Stimulated activated CD8-positive, alpha-beta memory T cell treated with anti-CD3 and anti-CD28 coated beads, Interleukin-2, amount 100 ng/mL, for 1 hour (primary cell): ENCODE measurements at places on chromosomes 1 and 21.

DNA sequence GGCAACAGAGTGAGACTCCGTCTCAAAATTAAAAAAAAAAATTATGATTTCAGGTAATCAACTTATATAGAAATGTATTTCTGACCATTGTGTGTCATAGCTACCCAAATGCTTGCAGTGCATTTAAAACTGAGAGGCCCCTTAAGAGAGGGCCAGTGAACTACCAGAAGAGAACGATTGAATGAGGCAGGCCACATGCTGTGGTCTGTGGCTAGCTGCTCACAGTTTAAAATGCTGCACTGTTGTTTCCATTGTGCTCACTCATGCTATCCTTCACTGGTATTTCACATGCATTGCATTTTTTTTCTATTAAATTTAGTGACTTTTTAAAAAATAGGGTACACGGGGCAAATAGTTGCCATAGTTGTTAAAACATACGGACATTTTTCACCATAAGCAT is 26.0 kb downstream of the CHML start:
- no peak for DNase-seq

- DNase-seq = no peak
Observed at GRCh38 chr1:53544728-53545515, 85.7 kb downstream of the DMRTB1 start.

GRCh38 chr1:43225168-43225567 is 44.6 kb upstream of the TMEM125 start:
- DNase-seq = no peak

GRCh38 chr1:184905601-184906322 is 68.5 kb downstream of the NIBAN1 start:
- DNase-seq = no peak

- no peak for DNase-seq
Observed at GRCh38 chr1:159970932-159971342, 16.9 kb upstream of the SLAMF9 start.

- DNase-seq = no peak
Observed at GRCh38 chr1:36481091-36481490, 1.6 kb downstream of the CSF3R start.

DNA sequence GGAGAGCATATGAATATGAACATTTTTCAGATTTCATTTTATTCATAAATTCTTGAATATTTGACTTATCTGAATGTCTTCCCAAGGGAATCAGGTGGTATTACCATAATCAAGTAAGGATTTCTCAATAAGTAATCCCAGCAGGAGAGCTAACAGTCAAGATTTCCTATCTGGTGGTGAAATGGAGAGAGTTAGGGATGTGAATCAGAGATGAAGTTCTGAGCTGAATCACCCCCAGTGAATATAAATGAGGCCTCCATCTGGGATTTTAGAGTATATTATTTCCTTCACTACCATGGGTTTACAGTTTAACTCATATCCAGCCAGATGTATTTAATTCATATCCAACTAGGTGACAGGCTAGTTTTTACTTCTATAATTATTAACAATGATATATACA is 61.5 kb upstream of the RGS2 start:
- no peak for DNase-seq

DNA sequence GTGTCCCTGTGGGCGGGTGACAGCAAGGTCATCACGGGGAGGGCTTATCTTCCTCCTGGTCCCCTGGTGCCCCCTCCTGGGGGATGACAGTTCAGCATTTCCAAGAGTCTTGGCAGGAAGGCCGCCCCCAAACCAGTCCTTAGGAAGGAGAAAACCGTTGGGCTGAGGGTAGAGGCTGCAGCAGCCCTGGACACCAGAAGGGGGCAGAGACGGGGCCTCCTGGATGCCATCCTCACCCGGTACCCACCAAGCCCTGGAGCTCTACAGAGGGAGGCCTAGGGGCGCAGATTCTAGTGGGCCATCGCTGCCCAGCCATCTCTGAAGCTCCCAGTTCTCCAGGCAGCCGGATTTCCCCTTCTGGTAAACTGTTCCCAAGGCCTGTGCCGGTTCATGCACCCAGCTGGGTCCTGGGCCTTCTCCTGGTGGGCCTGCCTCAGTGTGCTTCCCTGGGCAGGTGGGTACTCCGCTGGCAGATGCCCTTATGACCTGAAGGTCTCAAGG is 14.8 kb upstream of the ZNF669 start:
- DNase-seq = no peak

GRCh38 chr1:220992705-220993052 is 113.4 kb downstream of the HLX start:
- DNase-seq = no peak

DNA sequence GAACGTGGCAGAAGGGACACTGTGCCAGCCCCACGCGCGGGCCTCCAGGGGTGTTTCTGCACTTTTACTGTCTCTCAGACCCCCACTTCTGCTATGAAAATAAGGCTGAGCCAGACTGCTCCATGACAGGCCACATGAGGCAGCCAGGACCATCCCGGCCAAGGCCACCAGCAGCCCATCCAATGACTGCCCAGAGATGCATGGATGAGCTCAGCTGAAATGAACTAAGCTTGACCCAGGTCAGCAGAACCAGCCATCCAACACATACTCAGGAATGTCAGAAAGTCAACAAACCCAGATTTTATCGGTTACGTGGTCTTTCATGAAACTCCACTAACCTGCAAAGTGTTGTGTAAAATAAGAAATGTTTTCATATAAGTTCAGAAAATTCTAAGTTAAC is 51.2 kb downstream of the CCDC185 start:
- no peak for DNase-seq

DNA sequence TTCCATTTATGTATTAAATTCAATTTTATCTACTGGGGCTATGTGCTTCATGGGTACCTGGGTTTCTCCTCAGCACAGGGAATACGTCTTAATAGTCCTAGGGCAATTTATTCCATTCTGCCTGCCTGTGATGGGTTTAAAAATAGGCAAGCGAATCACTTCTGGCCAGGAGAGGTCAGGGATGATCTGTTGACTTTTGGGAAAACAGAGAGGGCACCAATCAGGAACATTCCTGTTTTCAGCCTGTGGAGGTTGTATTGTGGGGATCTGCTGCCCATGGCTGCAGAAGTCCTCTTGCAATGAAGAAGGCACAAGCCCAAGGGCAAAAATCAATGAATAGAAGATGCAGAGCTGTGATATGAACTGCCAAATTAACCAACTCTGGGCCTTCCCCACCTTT is 303.1 kb downstream of the CTH start:
- DNase-seq = no peak

DNA sequence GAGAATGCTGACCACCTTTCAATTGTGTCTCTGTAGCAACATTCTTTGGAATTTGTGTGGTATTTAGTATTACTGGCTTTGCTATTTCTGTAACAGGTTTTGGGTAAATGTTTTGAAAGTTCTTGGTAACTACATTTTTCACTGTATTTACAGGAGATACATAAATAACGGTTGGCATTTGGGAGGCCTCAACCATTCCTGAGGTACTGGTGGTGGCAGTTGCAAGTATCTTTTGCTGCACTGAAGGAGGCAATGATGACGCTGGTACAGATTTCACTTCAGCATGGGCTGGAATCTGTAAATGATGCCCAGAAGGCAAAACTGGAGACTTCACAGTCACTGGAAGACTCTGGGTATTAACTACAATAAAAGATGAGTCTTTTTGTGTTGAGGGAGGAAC is 11.7 kb downstream of the LRIF1 start:
- DNase-seq = no peak

DNA sequence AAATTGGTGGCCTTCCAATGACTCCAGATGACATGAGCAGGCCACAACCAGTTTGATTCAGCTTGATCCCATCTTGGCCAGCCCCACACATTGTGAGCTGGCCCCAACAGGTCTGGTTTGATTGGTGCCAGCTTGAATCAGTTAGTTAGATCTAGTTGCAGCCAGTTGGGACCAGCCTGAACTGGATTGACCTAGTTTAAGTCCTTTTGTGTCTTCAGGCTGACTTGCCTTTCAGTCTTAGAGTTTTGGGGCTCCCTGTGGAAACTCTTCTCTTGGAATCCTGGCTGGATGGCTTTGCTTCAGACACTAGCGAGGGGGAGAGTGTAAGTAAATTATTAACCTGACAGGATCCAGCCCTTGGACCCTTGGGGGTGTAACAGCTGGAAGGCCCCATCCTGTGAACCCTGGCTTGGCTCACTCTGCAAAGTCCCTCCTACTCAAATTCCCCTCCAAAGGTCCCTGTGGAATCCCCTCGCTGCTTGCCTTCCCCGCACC is 36.2 kb upstream of the POU3F1 start:
- no peak for DNase-seq

- no peak for DNase-seq
Observed at GRCh38 chr1:203656796-203657747, 30.4 kb downstream of the ATP2B4 start.

- no peak for DNase-seq
Observed at GRCh38 chr21:15291621-15292266, 226.9 kb upstream of the NRIP1 start.

GRCh38 chr1:205565799-205566198 is 61.3 kb downstream of the CDK18 start:
- DNase-seq = no peak

- no peak for DNase-seq
Observed at GRCh38 chr1:6870086-6870485, 84.8 kb downstream of the CAMTA1 start.

DNA sequence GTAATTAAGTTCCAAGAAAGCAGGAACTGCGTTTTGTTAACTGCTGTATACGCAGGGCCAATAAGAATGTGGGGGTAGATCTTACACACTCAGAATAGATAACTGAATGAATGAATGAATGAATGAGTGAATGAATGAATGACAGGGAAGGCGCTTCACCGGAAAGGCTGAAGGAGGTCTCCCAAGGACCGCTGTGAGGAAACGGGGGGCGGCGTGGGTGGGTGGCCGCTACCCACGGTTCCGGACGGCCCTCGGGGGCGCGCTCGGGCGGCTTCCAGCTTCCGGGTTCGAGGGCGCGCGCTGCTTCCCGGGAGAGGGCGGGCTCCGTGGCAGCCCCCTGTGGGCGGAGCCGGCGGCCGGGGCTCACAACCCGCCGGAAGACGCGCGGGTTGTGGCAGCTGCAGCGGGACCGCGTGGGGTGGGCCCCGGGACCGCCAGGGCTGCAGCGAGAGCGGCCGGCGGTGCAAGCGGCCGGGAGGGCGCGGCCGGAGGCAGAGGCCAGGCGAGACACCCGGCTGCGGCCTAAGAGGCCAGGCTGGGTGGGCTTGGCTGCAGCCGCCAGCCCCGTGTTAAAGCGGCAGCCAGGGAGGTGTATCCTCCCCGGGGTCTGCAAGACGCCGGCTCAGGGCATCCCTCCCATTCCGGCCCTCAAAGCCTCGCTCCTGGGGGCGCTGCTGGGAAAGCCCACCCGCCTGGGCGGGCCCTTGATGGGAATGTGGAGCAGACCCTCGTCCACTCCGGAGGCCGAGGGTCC is at the start of gene ZFP69:
TSS of gene ZFP69 (plus strand) at position 367 of the 754 bp plus-strand sequence. CDS start 2,072 bp downstream, outside the sequence.
- DNase-seq = peak; percentile 38

DNA sequence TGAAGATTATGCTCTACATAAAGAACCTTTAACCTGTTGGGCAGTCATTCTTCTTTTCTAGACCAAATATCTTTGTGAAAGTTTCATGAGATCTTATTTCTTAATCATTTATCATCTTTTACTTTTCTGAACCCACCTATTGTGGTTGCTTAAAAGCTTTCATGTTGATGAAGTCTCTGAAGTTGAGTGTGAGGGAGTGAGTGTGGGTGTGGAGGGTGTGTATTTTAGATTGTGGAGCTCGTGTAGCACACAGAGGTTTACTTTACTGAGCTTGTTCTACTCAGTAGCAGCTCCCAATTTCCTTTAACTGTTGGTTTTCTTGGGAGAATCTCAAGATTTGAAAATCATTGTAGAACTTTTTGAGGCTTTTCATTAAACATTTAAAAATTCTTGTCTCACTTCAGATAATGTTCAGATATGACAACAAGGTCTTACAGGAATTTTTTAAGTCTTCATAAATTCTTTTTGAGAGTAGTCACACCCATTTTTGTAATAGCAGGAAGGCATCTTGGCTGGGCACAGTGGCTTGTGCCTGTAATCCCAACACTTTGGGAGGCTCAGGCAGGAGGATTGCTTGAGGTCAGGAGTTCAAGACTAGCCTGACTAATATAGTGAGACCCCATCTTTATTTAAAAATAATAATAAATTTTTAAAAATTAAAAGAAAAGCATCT is 17.0 kb downstream of the SRRM1 start:
- DNase-seq = no peak

- no peak for DNase-seq
Observed at GRCh38 chr1:106889059-106889458, 167.4 kb upstream of the PRMT6 start.

DNA sequence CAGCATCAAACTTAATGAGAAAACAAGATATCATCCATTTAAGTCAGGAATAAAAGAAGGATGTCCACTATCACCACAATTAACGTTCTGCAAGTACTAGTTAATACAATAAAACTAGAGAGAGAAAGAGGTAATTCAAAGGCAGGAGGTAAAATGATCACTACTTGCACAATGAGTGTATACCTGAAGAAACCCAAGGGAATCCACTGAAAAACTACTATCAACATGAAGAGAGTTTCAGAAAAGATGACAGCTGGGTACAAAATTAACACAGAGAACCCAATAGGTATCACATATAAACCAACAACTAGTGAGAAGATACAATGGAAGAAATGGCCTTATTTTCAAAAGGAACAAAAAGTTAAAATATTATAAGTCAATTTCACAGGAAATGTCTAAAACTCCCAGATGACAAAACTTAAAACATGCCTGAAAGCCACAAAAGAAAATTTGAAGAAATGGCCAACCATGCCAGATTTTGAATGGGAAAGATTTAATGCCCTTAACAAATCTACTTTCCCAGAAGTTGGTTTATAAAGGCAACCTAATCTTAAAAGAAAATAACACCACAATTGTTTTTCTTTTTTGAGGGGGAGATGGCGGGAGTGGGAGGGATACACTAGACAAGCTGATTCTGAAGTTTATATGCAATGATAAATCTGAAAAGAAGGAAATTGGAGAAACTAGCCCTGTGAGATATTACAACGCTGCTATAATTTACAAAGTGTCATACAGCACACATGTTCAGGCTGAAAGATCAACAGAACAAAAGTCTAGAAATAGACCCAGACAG is 17.8 kb downstream of the VPS26C start:
- no peak for DNase-seq

DNA sequence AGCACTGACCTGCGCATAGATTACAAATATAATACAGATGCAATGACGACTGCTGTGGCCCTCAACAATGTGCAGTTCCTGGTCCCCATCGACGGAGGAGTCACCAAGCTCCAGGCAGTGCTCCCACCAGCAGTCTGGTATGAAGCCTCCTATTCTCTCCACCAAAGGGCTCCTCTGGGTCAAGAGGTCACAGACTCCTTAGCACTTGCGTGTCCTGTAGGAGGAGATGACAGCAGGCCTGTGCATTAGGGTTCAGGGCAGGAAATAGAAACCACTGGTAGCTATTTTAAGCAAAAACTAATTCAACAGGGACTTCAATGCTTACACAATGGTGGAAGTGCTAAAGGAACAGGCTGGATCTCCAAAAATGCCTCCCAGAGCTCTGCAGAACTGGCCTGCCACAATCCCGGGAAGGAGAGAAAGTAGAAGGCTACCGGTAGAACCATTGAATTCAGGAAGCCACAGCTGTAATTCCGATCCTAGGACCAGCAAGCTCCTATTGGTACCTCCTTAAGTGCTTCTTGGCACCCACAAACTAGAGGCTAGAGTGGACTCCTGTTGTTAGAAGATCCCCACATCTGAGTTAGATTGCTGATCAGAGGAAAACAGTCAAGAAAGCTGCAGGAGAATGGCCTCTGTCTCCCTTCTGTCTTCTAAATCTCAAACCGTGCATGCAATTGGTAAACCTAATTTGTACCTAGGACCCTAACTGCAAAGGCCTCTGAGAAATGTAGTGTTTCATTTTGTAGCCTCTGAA is 12.7 kb upstream of the DYNLT5 start:
- DNase-seq = no peak
